Coronary artery (tissue), 2 donors: ENCODE measurements at places on chromosomes 3 and 15.

- DNase-seq: peak; percentile 46
Observed at GRCh38 chr15:100759698-100760356, 119.8 kb upstream of the ALDH1A3 start.

DNA sequence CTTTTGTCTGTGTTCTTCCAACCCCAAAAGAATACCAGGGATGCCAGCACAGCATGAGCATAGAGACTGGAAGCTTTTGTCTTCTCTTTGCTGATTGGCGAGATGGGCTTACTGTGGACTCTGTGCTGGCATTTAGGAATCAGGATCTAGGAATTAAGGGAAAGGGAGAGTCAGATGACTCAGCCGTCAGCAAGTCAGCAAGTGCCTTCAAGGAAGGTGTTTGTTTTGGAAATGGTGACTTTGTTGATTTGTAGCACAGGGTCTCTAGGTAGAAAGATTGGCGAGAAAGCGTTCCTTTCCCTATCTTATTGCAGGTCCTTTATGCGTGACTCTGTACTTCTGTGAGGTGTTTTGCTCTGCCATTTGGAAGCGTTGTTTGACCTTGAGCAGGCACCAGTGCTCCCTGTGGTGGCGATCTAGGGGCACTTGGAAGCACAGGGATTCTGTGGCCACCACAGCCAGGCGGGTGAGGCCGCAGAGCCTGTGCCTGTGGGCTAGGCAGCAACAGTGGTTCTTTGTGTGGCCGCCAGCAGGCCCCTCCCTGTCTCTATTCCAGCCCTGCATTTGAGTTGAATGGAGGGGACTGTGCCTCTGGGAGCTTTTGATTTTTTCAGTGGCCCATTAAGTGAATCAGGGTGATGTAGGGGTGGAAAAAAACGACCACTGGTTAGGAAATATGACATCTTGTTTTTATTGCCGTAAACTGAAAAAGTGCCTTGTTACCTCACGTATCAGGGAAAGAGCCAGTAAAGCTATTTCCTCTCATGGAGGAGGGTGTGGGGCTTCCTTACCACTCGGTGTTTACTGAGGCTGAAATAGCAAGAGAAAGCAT lies 19.0 kb downstream of the FAN1 start:
- DNase-seq: no peak

DNA sequence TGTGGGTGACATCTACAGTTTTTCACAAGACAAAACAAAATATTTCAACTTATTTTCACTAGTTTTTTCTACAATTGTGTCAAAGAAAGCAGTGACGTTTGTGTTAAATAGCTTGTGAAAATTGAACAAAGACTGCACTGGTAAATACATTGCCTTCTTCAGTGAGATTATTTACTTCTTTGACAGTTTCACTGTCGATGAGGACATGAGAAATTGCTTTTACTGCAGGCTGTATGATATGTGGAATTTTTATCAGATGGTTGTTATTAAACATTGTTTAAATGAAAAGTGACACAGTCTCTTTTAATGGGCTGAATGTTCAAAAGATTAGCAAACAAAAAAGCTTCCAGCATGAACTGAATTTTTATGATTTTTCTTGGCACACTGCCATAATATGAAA lies 773.9 kb upstream of the CADM2 start:
- no peak for DNase-seq

DNA sequence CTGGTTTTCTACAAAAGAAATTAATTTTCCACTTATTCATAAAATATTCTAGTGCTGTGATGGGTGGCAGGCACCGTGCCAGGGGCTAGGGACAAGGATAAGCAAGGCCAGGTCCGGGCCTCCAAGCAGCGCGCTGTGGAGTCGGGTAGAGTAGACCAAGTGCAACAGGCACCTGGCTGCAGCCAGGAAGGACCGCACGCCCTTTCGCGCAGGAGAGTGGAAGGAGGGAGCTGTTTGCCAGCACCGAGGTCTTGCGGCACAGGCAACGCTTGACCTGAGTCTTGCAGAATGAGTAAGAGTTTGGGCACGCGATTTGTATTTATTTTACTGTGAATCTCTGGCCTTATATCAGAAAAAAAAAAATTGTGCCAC lies at the start of gene CASR:
CASR (plus strand) TSS at position 148 of the 372 bp plus-strand sequence. CDS start 70,522 bp downstream, outside the sequence.
- DNase-seq: no peak

DNA sequence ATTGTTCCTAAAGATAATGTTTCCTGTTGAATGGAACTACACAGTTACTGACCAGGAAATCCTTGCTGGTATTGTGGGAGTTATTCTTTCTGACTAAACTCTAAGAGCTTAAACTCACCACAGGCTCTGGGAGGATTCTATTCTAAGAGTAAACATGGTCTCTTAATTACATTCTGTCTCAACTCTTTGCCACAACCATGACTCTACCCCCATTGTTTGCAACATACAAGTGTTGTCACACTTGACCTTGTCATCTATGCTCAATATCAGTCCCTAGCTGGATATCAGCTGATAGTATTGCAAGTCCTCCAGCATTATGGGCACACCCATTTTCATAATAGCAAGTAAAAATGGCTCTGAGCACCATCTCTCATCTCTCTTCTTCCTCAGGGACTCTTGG lies 29.6 kb upstream of the SECISBP2L start:
- DNase-seq: no peak

GRCh38 chr15:23038726-23039142 lies 635 bp downstream of the TUBGCP5 start:
- no peak for DNase-seq

DNA sequence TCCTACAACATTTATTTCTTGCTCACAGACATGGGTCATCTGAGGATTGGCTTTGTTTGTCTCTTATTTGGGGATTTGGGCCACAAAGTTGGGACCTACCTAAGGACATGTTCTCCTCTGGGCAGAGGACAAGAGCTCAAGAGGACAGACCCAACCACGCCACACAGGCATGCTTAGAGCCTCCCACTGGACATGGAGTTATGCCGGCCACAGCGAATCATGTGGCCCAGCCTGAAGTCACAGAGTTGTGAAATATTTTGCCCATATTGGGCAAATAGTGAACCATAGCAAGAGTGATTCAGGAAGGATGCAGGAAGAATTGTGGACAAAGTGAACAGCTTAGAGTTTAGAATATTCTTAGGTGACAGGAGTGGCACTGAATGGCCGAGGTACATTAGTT lies 9.9 kb downstream of the TRAK1 start:
- no peak for DNase-seq
